Vein endothelial cell (primary cell): ENCODE measurements at places on chromosomes 13 and 19. TPM values are rescaled to one million over a fixed set of nuclear protein-coding genes. Genes with fewer than 3 reads are reported as not detected.

Gene ZNF154
- 0.33 and 3.7 TPM in 2 replicates for total RNA-seq

Gene CNFN
- 0.65 TPM in 1 of 2 replicates, not detected in the other for total RNA-seq

Gene PGLYRP1
- total RNA-seq: not detected in 2 replicates

Gene HSPB6
- 0.38 and 0.65 TPM in 2 replicates for total RNA-seq

Gene SERTM1
- 0.10 TPM in 1 of 2 replicates, not detected in the other for total RNA-seq

Gene SWSAP1
- 1.7 and 2.3 TPM in 2 replicates for total RNA-seq

Gene SELENOW
- total RNA-seq: 342 and 531 TPM in 2 replicates

Gene LILRB5
- not detected in 2 replicates for total RNA-seq

Gene DACH1
- 1.6 and 7.2 TPM in 2 replicates for total RNA-seq

Gene CNOT3
- total RNA-seq: 9.6 and 13.4 TPM in 2 replicates

Gene NKG7
- total RNA-seq: not detected in 2 replicates

Gene PRRG2
- 6.5 and 8.5 TPM in 2 replicates for total RNA-seq

Gene LRP3
- 4.9 and 10.4 TPM in 2 replicates for total RNA-seq

Gene SYNE4
- total RNA-seq: 0.19 TPM in 1 of 2 replicates, not detected in the other

Gene GNG7
- 0.48 and 0.98 TPM in 2 replicates for total RNA-seq

Gene ZNF91
- 18.9 and 19.6 TPM in 2 replicates for total RNA-seq

Gene EBI3
- total RNA-seq: 0.57 and 2.0 TPM in 2 replicates

Gene LYL1
- 58.6 and 119 TPM in 2 replicates for total RNA-seq
